ENCODE measurements at places on chromosomes 3 and 15.

DNA sequence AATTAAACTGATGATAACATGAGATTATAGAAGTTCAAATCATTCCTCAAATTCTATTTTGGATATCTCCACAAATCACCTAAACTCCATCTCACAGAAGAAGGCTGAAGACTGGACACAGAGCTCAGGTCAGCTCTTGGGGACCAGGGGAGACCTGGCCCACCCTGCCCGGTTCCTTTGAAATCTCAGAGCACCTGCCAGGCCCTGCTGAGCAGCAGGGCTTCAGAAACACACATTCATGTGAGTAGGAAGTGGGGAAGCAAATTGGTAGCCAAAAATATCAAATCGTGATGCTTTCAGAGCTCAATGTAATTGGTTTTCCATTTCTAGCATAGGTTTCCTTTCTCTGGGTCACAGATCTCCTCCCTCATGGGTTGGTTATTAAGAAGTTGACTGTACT is 76.2 kb downstream of the OCA2 start:
- no peaks in the 10 kb centered on the region for H3K36me3 ChIP-seq
- H3K27ac ChIP-seq: no peak overlapping the region
- H3K4me3 ChIP-seq: no peak overlapping the region
- no peak for DNase-seq

- DNase-seq: no peak
- no peaks in the 10 kb centered on the region for H3K36me3 ChIP-seq
- no peak overlapping the region for H3K4me3 ChIP-seq
Measured at GRCh38 chr3:31137718-31138465, 243.4 kb upstream of the GADL1 start.

DNA sequence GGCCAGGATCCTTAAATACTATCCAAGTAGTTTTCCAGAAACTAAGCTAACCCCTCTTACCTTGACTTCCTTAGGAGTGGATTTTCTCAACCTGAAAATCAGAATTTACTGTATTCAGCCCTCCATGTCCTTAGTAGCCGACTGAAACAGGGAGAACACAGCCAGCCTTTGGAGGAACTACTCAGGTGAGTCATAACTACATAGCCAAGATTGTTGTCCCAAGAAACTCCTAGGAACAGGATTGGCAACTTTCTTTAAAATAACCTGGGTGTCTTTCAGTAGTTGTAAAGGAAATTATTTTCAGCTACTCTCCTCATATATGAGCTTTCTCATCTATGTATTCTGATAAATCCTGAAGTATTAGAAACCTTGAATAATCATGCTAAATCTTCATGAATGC is 22.3 kb downstream of the FANCD2OS start:
- no peak overlapping the region for H3K4me3 ChIP-seq
- H3K36me3 ChIP-seq: peaks cover 12% of the 10 kb centered on the region
- DNase-seq: no peak

- H3K27ac ChIP-seq: peak overlapping the region; percentile 93
- no peak for DNase-seq
- peaks cover 43% of the 10 kb centered on the region for H3K4me1 ChIP-seq
- H3K4me3 ChIP-seq: peak overlapping the region; percentile 85
- no peaks in the 10 kb centered on the region for H3K36me3 ChIP-seq
- H3K27me3 ChIP-seq: no peaks in the 10 kb centered on the region
Measured at GRCh38 chr3:189325454-189325853, 153.7 kb downstream of the TPRG1 start.

DNA sequence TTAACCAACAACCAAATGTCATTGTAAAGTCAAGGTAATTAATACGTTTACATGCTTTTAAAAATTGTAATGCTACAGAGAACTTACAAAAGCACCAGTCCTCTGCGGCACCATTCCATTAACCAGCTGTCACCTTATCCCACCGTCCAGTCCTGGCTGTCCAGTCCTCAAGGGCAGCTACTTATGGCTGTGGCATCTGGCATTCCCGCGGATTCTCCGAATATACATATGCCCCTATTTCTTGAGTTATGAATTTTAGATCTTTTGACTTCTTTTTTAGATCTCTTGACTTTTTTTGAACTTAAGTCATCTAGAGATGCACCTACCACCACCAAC is 382 bp upstream of the POMGNT2 start:
- no peak overlapping the region for H3K27ac ChIP-seq
- peak overlapping the region; percentile 85 for H3K4me3 ChIP-seq
- no peaks in the 10 kb centered on the region for H3K27me3 ChIP-seq
- no peak for DNase-seq

DNA sequence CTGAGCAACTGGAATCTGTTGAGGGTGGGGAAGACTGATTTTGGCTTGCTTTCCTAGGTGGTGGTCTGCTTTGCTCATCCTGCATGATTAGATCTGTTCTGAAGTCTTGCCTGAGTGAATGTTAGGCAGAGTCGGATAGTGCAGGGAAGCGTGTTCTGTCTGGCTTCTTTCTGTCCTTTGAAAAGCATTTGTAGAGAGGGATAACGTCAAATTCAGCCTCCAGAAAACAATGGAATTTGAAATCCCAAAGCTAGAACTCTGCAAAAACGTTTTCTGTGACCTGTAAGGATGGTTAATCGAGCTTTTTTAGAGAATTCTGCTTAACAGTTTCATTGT is 1.4 kb downstream of the GLCE start:
- no peaks in the 10 kb centered on the region for H3K27me3 ChIP-seq
- H3K27ac ChIP-seq: peak overlapping the region; percentile 95
- H3K4me1 ChIP-seq: peaks cover 33% of the 10 kb centered on the region

GRCh38 chr15:68421115-68421551 is 10.8 kb downstream of the ITGA11 start:
- H3K27ac ChIP-seq: no peak overlapping the region
- no peak for DNase-seq
- H3K4me3 ChIP-seq: peak overlapping the region; percentile 45
- H3K4me1 ChIP-seq: peaks cover 4% of the 10 kb centered on the region
- H3K36me3 ChIP-seq: no peaks in the 10 kb centered on the region

DNA sequence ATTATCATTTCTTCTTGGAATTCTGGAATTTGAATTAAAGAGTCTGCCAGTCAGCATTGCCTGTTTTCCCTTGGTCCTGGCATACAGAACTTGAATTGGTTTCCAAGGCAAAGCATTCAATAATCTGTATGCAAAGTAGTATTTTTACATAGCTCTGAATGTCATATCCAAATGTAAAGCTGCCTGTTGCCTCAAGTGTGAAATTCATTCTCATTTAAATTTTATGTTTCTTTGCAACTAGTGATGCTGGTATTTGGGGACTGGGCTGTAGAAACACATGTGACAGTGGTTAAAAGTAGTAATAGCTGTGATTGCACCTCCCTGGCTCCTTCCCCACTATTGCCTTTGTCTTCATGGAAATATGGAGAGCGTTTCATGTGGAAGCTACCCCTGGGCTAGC is 743.9 kb upstream of the GOLIM4 start:
- no peaks in the 10 kb centered on the region for H3K36me3 ChIP-seq
- DNase-seq: no peak
- H3K27me3 ChIP-seq: no peaks in the 10 kb centered on the region
- H3K27ac ChIP-seq: no peak overlapping the region
- no peak overlapping the region for H3K4me3 ChIP-seq

GRCh38 chr3:134048278-134048996 is 18.7 kb upstream of the SLCO2A1 start:
- H3K27ac ChIP-seq: no peak overlapping the region
- peaks cover 19% of the 10 kb centered on the region for H3K27me3 ChIP-seq
- no peaks in the 10 kb centered on the region for H3K36me3 ChIP-seq

DNA sequence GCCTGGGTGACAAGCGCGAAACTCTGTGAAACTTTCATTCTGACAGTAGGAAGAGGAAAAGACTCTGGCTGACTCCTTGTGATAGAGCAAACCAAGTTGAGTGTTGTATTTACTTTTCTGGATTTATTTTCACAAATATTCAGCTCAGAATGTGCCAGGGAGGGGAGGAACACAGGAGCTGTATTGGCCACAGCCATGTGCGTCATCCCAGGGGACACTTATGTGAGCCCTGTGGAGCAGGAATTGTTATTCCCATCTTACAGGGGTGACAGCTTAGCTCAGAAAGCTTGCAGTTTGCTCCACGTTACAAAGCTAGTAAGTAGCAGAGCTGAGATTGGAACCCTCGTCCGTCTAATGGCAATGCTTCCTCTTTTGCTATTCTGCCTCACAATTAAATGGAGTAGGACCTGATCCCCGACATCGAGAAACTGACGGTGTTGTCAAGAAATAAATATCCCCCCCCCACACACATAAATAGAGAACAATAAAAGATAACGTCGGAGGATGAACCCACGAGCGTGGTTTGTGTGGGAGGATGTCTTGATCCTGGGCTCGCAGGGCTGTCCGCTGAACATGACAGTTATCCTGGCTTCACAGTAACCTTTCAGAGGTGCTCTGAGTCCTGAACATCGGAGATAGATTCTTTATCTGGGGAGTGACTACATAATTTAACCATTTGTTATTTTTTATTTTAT is 151.6 kb upstream of the CTDSPL start:
- H3K4me3 ChIP-seq: no peak overlapping the region
- H3K36me3 ChIP-seq: no peaks in the 10 kb centered on the region
- DNase-seq: no peak
- peaks cover 48% of the 10 kb centered on the region for H3K27me3 ChIP-seq
- H3K27ac ChIP-seq: no peak overlapping the region
- peaks cover 5% of the 10 kb centered on the region for H3K4me1 ChIP-seq

DNA sequence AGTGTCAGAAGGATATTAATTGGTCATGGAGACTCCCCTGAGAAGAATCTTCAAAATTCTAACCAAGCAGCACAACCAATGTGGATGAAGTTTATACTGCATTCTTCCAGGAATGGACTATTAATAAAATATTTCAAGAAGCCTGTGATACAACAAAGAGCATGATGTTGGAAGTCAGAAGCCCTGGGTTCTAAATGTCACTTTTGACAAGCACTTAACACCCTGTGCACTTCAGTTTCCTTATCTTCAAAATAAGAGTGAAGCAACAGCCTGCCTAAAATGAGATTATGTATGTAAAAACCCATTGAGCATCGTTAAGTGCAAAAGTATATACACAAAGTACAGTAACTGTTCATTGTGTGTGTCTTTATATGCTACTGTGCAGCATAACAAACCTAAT is 369.4 kb downstream of the NTRK3 start:
- no peak overlapping the region for H3K4me3 ChIP-seq
- DNase-seq: no peak
- H3K4me1 ChIP-seq: no peaks in the 10 kb centered on the region
- H3K27ac ChIP-seq: no peak overlapping the region

DNA sequence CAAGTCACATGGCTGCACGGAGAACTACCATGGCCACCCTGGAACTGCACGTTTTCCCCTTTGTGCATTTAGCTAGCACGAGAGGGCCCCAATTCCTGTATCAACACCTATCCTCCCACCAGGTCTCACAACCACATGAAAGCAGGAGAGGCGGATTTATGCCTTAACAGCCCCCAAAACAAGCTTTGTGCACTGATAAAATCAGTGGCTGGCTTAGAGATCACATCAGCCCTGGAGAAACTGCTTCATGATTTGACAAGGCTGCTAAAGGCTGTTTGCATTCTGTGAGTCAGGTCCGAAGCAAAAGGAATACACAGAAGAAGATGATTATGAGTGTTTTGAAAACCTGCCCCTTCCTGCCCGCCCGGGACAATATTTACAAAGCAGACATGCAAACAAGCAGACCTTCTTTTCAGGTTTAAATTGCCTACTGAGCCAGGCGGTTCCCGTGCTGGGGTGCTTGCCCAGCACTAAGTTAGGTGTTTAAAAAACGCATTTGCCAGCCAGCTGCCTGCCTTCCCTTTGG is 25.9 kb downstream of the CEMIP start:
- peaks cover 17% of the 10 kb centered on the region for H3K27me3 ChIP-seq
- no peaks in the 10 kb centered on the region for H3K36me3 ChIP-seq
- peak overlapping the region; percentile 25 for H3K4me3 ChIP-seq
- DNase-seq: no peak

DNA sequence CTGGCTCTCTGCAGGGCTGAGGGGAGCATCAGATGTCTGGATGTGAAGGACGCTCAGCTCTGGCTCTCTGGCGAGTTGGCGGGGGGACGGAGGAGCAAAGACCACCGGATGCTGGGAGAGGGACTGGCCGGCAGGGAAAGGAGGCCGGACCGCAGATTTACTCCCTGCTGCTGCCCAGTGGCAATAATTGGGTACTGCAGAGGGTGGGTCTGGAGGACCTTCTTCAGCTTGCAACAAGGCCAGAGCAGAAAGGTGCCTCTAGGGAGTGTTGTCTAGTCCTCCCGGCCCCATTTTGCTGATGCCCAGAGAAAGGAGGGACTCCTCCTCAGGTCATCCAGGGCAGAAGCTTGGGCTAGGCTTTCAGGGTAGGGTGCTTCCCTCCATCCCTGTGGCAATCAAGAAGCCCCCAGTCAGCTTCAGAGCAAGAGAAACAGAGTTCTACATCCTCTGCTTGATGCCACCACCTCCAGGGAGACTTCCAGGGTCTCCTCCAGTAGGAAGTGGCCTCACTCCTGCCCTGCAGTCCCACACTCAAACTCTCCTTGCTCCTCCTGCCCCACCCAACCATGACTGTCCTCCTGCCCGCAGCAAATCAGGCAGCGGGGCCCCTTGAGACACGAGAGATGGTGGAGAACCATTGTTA is 20.3 kb upstream of the CSPG4 start:
- DNase-seq: peak; percentile 32
- peaks cover 18% of the 10 kb centered on the region for H3K27me3 ChIP-seq
- H3K36me3 ChIP-seq: no peaks in the 10 kb centered on the region
- no peak overlapping the region for H3K4me3 ChIP-seq
- H3K4me1 ChIP-seq: peaks cover 15% of the 10 kb centered on the region

GRCh38 chr3:12679468-12679867 is 15.6 kb upstream of the RAF1 start:
- H3K36me3 ChIP-seq: no peaks in the 10 kb centered on the region
- no peak overlapping the region for H3K4me3 ChIP-seq
- peaks cover 4% of the 10 kb centered on the region for H3K27me3 ChIP-seq
- DNase-seq: no peak
- no peak overlapping the region for H3K27ac ChIP-seq

DNA sequence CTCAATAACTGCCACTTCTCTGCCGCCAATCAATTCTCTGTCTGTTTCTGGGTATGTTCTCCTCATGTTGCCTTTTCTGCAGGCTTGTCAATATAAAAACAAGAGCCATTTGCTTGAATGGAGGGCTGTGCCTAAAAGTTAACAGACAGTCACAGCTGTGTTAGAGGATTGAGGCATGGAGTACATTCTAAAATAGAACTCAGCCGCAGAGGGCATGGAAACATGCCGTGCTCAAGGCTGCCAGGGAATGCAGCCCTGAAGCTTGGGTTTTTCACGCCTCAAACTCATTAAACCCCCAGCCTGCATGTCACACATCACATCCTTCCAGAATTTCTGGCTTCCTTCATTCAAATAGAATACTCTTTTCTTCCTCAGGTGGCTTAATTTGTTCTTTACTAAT is 166.6 kb downstream of the TPRG1 start:
- no peak overlapping the region for H3K4me3 ChIP-seq
- H3K36me3 ChIP-seq: no peaks in the 10 kb centered on the region
- H3K27ac ChIP-seq: no peak overlapping the region
- no peak for DNase-seq
- peaks cover 6% of the 10 kb centered on the region for H3K4me1 ChIP-seq

Measured in T-helper 17 cell (primary cell).